ENCODE measurements at places on chromosomes 16 and 17. TPM values are rescaled to one million over a fixed set of nuclear protein-coding genes. Genes with fewer than 3 reads are reported as not detected.

Gene MYOCD
- under 0.01 TPM for total RNA-seq

Gene OTOP3
- not detected for total RNA-seq

Gene NPIPA8
- total RNA-seq: not detected

Gene C16orf96
- total RNA-seq: not detected

Gene PLEKHM1
- 30.8 TPM for total RNA-seq

Gene TBC1D3B
- 0.88 TPM for total RNA-seq

Gene KRT9
- total RNA-seq: not detected

Gene GLTPD2
- not detected for total RNA-seq

Gene TNP2
- not detected for total RNA-seq

GRCh38 chr16:67146523-67147357, 4.1 kb downstream of the B3GNT9 start:
- peak; percentile 66 for DNase-seq

GRCh38 chr17:51650772-51651171, 390.4 kb downstream of the UTP18 start:
- DNase-seq: no peak

- DNase-seq: peak; percentile 94
Measured at GRCh38 chr17:61451538-61452300, 503 bp upstream of the TBX4 start.

GRCh38 chr17:40794466-40794865, 5.3 kb downstream of the KRT28 start:
- DNase-seq: no peak

DNA sequence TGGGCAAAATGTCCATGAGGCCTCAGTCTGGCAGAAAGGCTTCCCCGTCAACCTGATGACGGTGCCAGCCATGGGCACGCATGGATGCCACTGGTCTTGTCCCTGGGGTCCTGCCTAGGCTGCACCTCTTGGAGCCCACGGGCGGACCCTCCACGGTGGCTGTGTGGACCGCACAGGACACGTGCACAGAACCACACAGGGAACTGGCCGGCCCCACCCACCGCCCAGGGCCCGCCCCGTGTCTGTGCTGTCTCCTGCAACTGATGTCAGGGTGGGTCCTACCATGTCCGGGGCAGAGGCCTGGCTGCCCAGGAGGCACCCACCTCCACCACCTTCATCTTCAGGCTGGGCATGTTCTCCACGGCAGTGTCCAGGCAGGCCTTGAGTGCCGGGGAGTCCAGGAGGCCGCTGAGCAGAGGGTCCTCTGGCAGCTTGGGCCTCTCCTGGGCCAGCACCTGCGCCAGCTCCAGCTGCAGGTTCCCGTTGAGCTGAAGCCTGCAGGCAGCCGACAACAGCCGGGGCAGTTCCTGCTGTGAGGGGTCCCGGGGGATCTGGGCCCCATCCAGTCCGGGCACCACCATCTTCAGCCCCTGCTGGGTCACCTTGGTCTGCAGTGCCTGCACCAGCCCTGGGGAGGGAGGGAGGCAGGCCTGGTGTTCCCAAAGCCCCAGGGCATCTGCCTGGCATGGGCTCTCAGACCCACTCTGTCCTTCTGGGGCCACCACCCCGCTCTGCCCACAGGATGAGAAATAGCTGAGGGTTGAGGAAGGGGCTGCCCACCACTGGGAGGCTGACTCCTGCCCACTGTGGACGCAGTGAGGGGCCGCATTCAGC, 11.9 kb downstream of the FASN start:
- peak; percentile 88 for DNase-seq

- no peak for DNase-seq
Measured at GRCh38 chr16:66093191-66093590, 273.3 kb upstream of the CDH5 start.

- no peak for DNase-seq
Measured at GRCh38 chr16:80718480-80719220, 85.7 kb downstream of the CDYL2 start.

GRCh38 chr17:1485423-1486376, 6.8 kb downstream of the MYO1C start:
- peak; percentile 98 for DNase-seq

DNA sequence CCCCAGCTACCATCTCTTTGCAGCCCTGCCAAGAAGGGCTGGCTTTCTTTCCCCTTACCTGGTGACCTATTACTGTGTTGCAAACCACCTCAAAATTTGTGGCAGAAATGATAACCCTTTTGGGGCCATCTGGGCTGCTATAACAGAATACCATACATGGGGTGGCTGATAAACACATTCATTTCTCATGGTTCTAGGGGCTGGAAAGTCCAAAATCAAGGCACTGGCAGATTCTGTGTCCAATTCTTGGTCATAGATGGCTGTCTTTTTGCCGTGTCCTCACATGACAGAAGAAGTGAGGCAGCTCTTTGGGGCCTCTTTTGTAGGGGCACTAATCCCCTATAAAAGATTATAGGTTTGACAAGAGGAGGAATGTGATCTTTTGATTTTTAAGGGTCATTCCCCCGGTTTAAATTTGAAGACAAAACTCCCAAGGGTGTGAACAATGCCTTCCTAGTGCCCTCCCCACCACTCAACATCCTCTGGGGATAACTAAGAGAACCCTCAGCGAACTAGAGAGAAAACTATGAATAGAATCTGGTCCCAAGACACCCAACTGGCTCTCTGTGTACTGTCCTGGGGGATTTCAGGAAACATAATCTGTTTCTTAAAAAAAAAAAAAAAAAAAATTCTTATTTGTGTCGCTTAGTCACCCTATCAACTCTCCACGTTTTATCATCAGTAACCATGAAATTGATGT, 1.7 kb upstream of the METTL22 start:
- no peak for DNase-seq

DNA sequence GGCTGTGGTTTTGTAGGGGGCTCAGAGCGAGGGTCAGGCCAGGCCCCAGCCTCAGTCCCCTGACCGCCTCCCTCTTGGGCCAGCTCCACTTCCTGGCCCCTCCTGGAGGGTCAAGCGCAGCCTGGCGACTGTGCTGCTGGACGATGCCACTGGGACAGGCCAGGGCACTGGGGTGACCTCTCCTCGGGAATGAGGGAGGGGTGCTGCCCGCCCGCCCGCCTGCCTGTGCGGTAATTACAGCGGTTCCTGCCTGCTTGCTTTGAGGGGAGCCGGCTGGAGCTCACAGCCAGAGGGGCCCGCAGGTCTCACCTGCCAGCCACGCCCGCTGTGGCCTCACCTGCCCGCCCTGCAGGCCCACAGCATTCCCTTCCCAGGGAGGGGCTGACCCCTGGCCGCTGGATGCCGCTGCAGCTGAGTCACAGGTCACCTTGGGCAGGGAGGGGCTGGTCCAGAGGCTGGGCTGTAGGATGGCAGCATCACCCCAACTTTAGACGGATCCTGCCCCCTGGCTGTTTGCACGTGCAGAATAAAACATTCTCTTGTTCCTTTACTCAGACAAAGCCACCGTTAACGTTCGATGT, 76.7 kb upstream of the CBX4 start:
- DNase-seq: peak; percentile 91

- peak; percentile 49 for DNase-seq
Measured at GRCh38 chr16:27463741-27464591, 62.0 kb downstream of the IL21R start.

GRCh38 chr16:31082368-31083045, 6.2 kb downstream of the PRSS53 start:
- peak; percentile 61 for DNase-seq

- DNase-seq: no peak
Measured at GRCh38 chr17:69578385-69578936, 164.0 kb downstream of the MAP2K6 start.

DNA sequence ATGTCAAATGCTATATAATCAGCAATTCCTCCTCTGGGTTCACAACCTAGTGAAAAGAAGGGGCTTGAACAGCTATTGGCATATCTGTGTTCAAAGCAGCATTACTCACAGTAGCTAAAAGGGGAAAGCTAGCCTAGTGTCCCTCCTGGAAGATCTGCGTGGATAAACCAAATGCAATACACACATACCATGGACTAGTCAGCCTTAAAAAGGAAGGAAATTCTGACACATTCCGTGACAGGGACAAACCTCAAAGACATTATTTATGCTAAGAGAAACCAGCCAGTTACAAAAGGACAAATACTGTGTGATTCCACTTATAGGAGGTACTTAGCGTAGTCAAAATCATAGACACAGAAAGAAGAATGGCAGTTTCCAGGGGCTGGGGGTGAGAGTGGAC, 90.1 kb downstream of the XYLT1 start:
- DNase-seq: no peak

GRCh38 chr16:81711657-81712319, 67.3 kb upstream of the PLCG2 start:
- DNase-seq: peak; percentile 98

DNA sequence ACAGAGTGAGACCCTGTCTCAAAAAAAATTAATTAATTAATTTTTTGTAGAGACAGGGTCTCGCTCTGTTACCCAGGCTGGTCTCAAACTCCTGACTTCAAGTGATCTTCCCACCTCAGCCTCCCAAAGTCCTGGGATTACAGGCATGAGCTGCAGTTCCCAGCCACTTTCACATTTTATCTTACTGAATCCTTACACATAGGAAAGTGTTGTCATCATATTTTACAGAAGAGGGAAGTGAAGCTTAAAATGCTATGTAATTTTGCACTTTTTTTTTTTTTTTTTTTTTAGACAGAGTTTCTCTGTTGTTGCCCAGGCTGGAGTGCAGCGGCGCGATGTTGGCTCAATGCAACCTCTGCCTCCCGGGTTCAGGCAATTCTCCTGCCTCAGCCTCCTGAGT, 21.1 kb upstream of the ZNF629 start:
- DNase-seq: no peak

DNA sequence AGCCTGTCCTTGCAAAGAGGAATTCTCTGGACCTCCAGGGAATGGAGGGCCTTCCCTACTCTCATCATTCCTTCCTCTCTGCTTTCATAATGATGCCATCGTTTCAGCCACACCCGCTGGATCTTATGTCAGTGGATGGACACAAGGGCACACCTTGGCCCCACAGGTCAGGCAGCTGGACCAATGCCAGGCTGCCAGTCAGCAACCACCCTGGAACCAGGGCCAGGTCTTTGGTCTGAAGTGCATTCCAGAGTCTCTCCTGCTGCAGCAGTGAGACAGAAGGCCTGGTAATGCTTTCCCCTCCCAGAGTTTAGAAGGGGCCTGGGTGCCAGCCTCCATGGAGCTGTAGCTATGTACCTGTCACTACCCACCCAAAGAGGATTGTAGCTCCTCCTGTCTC, 7.4 kb downstream of the C1QL1 start:
- DNase-seq: no peak

- no peak for DNase-seq
Measured at GRCh38 chr16:87929986-87930385, 6.3 kb downstream of the CA5A start.

GRCh38 chr16:81810361-81810760, 31.3 kb downstream of the PLCG2 start:
- no peak for DNase-seq

GRCh38 chr16:6969594-6969993, 363.1 kb upstream of the RBFOX1 start:
- DNase-seq: no peak

DNA sequence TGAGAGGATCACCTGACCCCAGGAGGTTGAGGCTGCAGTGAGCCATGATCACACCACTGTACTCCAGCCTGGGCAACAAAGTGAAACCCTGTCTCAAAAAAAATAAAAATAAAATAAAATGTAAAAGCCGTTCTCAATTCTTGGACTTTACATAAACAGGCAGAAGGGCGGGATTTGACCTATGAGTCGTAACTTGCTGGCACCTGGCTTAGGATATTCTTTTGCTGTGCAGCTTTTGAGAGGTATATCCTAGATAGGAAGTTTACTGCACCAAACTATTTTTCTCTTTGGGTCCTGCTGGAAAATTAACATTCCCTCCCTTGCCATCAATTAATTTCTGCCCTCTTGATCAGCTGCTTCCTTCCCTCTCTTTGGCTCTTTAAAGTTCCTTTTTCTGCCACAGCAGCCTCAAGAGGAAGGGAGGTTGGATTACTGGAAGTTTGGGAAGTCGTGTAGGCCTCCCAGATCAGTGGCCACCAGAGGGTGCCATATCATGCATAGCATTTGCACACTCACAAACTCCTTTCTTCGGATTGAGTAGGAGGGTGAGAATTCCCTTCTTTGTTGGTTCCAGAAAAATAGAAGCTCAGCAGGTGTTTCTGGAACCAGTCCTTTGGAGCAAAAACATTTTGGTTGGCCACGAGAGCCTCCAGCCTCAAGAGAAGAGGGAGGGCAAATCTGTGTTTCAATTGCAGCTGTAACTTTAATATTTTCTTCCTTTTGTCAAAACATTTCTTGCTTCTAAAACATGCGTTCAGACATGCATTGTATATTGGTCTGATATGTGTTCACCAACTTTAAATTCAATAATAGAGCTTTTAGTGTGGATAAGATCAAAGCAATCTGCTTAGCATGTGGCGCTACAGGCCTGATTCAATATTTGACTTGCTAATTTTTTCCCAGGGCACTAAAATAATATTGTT, 147.3 kb downstream of the CCDC182 start:
- peak; percentile 88 for DNase-seq

GRCh38 chr17:34769049-34769448, 189.7 kb downstream of the TMEM132E start:
- no peak for DNase-seq

DNA sequence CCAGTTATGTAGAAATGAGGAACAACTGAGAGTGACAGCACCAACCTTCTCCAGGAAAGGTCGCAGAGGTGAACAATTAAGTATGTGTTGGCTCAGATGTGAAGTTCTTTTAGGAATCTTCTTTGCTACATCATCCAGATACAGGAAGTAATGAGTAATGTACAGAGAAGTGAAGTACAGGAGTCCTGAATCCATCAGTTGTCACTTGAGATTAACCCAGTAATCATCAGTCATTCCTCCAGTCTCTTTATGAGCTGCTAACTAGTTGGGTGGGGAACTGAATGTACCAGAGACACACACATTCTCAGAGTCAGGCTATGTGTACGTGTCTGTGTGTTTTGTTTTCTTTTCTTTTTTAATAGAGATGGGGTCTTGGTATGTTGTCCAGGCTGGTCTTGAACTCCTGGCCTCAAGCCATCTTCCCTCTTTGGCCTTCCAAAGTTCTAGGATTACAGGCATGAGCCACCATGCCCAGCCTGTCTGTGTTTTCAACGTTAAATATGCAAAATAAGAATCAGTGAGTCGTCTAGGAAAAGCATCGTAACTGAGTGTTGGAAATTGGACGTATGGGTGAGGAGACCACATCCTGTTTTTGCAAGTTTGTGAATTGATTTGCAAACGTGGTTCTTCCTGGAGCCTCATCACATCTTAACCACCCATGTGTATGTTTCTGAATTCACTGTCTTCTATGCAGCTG, 19.9 kb downstream of the ZNF200 start:
- peak; percentile 34 for DNase-seq

Measured in osteoblast (primary cell).